ENCODE measurements at places on chromosomes 7 and 10.

- DNase-seq, result no peak
These were observed 39.4 kb downstream of the EMX2 start for GRCh38 chr10:117581961-117582360.

GRCh38 chr10:103504181-103504783, 10.8 kb downstream of the NEURL1 start:
- peak; percentile 10 for DNase-seq

DNA sequence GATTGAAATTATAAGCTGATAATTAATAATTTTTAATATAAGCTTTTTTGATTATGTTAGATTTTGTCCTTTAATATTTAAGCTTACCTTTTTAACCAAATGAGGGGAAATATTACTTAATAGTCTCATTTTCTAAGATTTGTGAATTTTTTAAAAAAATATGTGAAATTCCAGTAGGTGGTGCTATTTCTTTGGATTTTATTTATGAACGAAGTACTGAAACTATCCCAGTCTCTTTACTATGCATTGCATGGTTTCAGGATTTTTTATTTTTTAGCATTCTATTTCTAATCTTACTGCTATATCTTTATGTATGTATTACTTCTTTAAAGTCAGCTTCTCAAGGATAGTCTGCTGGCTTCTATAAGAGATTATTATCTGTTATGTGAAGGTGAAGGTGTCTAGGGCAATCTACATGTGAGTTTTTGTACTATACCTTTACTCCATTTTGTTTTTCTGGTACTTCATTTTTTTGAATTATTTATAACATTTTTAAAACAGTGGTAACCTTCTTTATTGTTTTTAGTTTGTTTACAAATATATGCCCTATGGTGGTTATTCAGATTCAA, 78.3 kb downstream of the ATRNL1 start:
- no peak for DNase-seq

- DNase-seq, result no peak
These were observed 62.1 kb downstream of the MET start for GRCh38 chr7:116733924-116734580.

DNA sequence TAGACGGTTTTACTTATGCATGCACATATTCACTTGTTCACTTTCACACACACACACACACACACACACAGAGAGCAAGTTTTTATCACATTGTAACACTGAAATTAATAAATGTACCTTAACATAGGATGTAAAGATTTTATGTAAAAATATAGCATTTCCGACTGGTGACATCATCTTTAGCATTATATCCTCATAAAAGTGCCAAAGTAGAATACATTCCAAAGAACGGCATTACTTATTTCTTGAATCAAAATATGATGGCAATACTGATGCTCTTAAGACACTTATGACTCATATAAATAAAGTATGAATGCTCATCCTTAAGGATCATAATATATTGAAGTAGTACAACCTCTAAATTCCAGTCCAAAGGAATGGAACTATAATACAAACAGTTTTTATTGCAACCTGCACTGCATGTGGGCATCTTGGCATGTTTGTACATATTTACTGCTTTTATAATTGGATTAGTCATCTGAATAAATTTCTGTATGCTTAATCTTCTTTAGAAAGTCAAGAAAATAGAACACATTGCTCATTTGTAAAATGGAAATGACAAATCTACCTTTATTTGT, 290.0 kb upstream of the SEMA3A start:
- no peak for DNase-seq

GRCh38 chr10:10872035-10872673, 145.5 kb upstream of the CELF2 start:
- DNase-seq, result no peak

GRCh38 chr7:113504142-113504541, 385.8 kb upstream of the SMIM30 start:
- no peak for DNase-seq

- DNase-seq, result peak; percentile 66
These were observed 58.5 kb downstream of the ABCB4 start for GRCh38 chr7:87416682-87417587.

DNA sequence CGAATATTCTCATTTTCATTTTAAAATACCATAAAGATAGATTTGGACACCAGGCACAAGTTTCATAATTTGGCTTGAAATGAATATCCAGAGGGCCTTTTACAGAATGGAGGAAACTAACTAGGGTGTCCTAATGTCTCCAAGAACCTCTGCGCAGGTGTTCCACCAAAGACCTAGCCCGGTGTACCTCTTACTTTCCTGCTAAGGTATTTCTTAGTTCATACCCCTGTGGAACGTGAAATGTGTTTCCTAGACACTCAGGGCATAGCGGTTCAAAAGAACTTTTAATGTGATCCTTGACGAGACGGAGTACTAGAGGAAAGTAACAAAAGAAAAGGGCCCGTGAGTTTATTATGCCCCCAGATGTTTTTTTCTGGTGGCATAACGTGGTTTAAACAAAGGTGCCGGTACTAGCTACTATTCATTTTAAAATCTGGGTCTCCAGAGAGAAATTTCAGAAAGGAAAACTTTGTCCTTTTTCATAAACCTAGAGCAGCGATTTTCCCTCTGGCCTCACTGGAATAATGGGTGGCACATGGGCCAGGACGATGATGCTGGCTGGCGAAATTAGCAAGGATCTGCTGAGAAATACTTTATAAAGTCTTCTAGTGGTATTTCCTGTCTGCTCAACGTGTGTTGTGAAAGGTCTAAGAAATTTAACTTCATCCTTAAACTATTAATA, 1.4 kb downstream of the APBB1IP start:
- no peak for DNase-seq

Data from stimulated activated CD4-positive, alpha-beta T cell treated with anti-CD3 and anti-CD28 coated beads, Interleukin-1b, Interleukin-23, amount 100 ng/mL, for 4 hours (primary cell).